ENCODE measurements at places on chromosomes 7 and 10. TPM values are rescaled to one million over a fixed set of nuclear protein-coding genes. Genes with fewer than 3 reads are reported as not detected.

The FRAT1 gene
- 1.9 TPM for total RNA-seq

The TEX36 gene
- total RNA-seq = not detected

The SPDYE5 gene
- not detected for total RNA-seq

The CUZD1 gene
- total RNA-seq = 0.29 TPM

The HYAL4 gene
- total RNA-seq = not detected

The GRID2IP gene
- not detected for total RNA-seq

The EPHA1 gene
- total RNA-seq = not detected

The C7orf57 gene
- 0.18 TPM for total RNA-seq

The POMZP3 gene
- 2.5 TPM for total RNA-seq
